Omental fat pad (tissue), 4 donors: ENCODE measurements at places on chromosomes 16 and 17.

DNA sequence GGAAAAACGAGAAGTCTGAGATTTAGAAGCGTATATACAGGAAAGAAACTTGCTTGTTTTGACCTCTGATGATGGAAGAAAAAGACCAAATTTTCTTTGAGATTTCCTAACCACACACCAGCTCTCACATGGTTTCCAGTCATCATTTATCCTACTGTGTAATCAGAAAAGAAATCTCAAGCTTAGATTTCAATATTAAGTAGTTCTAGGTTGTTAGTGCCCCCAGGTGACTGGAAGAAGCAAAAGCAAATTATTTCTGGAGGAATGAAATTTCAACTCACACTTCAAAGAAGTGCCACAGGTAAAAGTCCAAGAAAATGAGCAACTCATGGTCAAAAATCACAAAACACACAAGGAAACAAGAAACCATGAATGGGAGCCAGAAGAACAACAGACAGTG lies 51.8 kb upstream of the KDM6B start:
- DNase-seq: no peak

GRCh38 chr16:14284371-14284770 lies 213.3 kb downstream of the MRTFB start:
- no peak for DNase-seq

GRCh38 chr17:21425736-21426135 lies 49.6 kb downstream of the KCNJ12 start:
- no peak for DNase-seq

- no peak for DNase-seq
Observed at GRCh38 chr16:49593424-49594040, 219.9 kb downstream of the C16orf78 start.

DNA sequence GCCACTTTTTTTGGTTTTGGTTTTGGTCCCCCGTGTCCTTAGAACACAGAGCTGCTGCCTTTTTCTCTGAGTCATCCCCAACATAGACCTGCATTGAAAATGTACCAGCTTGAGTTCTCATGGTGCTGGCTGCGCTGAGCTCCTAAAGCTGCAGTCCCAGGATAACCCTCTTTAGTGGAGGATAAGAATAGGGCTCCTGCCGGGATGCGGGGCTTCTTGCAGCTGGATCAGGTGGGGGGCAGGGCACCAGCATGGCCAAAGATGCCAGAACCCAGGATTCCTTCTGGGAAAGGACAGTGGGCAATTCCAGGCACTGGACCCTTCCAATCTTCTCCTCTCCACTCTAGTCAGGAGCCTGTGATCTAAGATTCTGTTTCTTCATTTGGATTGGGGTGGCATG lies 8.3 kb upstream of the CLUH start:
- DNase-seq: no peak

- DNase-seq: no peak
Observed at GRCh38 chr16:20041924-20042596, 31.6 kb downstream of the GPR139 start.
